ENCODE measurements at places on chromosomes 7 and 10.

- no peak for DNase-seq
Observed at GRCh38 chr7:2158331-2159175, 74.2 kb downstream of the MAD1L1 start.

DNA sequence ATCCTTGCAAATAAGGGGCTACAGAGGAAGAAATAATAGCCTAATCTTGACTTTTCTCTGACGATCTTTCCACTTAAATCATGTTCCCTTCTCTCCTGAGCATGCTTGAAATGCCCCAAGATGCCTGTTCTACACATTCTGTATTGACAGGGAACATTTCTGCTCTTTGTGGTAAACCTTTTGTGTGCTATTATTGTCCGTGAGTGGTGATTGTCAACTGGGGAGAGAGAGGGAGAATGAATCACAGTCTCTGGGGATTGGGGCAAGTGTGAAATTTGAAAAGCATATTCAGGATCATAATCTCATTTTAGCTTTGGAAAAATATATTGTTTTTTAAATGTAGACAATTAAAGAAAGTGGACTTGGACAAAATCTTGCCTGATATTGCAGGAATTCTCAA, 20.6 kb downstream of the UBTD1 start:
- no peak for DNase-seq

DNA sequence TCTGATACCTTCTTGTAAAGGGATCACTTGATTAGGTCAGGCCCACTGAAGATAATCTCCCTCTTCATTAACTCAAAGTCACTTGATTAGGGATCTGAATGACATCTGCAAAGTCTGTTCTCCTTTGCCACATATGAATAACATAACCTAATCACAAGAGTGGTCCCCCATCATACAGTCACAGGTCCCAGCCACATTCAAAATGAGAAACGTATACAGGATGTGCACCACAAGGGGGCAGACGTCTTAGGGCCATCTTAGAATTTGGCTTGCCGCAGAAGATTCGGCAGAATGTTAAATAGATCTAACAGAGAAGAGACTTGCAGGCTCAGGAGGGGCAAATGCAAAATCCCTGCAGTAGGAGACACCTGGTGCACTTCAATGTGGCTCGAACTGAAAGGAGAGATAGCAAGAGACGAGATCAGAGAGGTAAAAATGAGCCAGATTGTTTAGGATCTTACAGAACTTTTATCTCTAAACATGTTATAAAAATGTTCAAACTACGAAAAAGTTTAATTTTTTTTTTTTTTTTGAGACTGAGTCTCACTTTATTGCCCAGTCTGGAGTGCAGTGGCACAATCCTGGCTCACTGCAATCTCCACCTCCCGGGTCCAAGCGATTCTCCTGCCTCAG, 10.4 kb upstream of the SMC3 start:
- peak; percentile 26 for DNase-seq

- no peak for DNase-seq
Observed at GRCh38 chr7:106853250-106853908, 11.7 kb upstream of the PIK3CG start.

DNA sequence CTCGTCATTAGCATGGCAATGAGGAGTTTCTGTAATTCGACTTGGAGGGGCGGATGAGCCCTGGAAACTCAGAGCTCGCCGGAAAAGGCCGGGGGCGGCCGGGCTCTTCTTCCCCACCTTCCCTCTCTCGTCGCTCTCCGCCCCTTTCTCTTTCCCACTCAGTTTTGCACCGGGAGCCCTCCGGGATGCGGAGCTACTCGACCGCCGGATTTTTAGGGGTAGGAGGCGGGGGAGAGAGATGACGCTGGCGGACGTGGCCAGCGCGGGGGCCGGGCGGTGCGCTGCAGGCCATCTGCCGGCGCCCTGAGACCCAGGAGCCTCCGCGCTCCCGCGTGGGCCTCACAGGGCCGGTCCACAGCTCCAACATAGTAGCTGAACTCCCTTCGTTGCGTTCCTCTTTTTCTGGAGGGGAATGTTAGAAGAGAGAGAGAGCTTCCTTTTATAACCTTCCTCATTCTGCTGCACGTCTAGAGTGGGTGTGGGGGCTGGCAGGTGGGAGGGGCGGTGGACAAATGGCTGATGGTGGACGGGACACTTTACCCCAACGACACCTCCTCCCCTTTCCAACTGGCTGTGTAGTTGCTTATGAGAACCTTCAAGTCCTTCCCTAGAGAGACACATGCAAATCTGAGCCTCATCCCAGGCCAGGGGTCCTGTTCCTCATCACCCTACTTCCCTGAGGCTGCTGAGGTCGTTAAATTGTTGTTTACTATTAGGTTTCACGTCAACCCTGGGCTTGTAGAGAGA, 1.1 kb upstream of the HOXA1 start:
- no peak for DNase-seq

DNA sequence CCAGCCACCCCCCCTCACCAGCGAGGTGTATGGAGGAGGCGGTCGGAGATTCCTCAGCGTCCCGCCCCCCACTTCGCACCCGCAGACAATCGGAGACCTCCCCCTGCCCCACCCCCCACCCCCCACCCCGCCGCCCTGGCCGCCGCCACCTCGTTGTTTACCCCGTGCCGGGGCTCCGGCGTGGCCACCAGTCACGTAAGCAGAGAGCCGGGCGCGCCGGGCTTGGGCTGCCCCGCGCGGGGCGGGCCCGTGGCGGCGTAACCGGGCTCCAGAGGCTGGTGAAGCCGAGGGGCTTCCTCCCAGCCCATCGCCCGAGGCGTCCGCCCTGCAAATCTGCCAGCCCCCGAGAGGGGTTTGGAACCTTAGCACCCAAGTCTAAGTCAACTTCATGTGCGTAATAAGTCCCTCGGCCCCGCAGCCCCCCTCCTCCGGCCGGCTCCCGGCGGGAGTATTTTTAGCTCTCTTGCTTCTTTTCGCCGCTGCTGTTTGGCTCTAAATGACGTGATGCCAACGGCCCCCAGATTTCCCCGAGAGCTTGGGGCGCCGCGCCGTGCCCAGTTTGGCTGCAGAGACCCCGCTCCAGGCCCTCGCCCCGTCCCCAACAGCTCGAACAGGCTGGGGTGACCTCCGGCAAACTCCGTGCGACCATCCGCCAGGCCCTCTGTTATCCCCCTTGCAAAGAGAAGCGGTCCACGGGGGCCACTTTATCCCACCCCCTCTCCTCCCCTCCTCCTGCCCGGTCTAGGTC, 2.7 kb downstream of the MXI1 start:
- DNase-seq: peak; percentile 61

Data from midbrain (tissue), 1 donor.